ENCODE measurements at places on chromosomes 1 and 21.
A peak's percentile ranks its signal among the peaks of the same experiment; 100 is the strongest.

DNA sequence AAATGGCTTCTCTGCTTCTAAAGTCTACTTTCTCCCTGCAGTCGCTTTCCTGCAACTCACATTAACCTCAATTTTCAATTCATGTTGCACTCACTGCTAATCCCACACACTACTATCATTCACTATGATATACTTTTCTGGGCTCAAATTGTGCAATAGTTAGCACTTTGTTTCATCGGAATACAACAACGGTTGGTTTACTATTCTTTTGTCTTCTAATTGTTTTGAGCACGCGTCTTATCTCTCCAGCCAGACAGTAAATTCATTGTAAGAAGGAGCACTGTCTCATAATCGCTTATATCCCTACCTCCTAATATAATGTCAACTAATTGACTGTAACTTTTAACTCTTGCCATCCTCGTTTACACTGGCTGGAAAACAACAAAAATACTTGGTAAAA lies 3.9 kb upstream of the PALMD start:
- no peak for DNase-seq
- H3K4me3 ChIP-seq: no peak overlapping the region
- H3K27me3 ChIP-seq: peaks cover 6% of the 10 kb centered on the region
- H3K36me3 ChIP-seq: no peaks in the 10 kb centered on the region

DNA sequence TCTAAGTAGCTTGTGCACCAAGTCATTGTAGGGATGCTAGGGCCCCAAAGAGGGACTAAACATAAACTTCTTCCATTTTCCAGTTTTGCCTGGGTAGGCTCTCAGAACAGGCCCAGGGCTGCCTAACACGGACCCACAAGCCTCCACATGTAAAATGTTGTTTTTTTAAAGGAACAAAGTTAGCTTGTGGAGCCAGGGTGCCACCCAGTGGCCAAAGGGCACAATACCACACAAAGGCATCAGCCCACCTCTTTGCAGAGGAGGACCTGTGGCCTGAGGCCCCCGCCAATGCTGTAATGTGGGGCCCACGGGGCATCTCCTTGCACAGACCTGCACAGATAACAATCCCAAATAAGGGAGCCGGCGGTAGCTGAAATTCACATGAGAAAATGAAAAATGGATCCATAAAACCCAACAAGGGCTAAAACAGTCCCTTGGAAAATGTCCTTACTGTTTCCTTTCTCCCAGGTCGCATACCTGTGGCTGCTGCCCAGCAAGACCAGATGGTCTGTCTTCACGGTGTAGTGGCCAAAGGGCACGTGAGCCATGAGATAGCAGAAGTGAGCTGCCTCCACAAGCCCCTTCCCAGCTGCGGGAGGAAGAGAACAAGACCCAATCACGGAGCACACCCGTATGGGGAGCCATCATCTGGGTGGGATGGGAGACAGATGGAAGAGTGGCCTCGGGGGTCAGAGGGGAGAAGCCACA lies 23.8 kb downstream of the SEC16B start:
- no peak for DNase-seq
- peaks cover 12% of the 10 kb centered on the region for H3K27me3 ChIP-seq
- no peaks in the 10 kb centered on the region for H3K36me3 ChIP-seq
- H3K27ac ChIP-seq: no peak overlapping the region
- no peaks in the 10 kb centered on the region for H3K4me1 ChIP-seq

- no peak overlapping the region for H3K27ac ChIP-seq
- H3K4me3 ChIP-seq: no peak overlapping the region
- no peak for DNase-seq
- H3K27me3 ChIP-seq: peaks cover 10% of the 10 kb centered on the region
- H3K36me3 ChIP-seq: no peaks in the 10 kb centered on the region
These were observed 298 bp downstream of the SSBP3 start for GRCh38 chr1:54405898-54406293.

DNA sequence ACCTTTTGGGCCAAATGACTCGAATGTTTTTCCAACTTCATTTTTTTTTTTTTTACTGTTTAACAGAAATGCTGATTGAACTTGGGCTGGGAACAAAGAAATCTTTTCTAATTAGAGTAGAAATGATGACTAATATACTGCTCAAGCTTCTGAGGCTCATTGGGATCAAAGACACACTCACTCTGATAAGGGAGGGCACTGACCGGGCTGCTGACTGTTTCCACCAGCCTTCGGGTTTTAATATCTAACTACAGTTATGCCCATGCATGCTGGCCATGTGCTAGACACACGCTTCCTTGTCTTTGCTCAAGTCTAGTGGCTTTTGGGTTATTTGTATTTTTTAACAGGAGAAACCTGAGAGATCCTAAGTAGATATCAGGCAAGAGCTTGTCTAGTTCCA lies 16.8 kb downstream of the ZBTB18 start:
- H3K27ac ChIP-seq: no peak overlapping the region
- DNase-seq: no peak
- H3K36me3 ChIP-seq: no peaks in the 10 kb centered on the region
- H3K27me3 ChIP-seq: no peaks in the 10 kb centered on the region
- peaks cover 17% of the 10 kb centered on the region for H3K4me1 ChIP-seq

DNA sequence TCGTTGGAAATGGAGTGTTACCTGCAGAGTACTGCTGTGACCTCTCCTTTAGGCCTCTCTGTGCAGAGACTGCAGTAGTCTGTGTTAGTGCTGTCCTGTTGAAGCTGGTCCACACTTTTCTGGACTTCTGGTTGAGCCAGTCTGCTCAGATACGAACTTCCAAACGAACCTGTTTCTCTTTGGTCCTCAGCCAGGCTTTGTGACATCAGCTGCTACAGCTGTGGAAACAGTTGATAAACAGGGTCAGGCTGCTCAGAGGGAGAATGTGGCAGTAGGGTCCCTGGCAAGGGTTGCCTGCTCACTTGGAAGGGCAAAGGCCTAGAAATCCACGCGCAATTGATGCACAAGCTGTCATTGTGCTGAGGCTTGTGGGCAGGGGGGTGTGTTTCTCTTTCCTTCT lies 98.8 kb downstream of the NOS1AP start:
- DNase-seq: no peak
- no peaks in the 10 kb centered on the region for H3K36me3 ChIP-seq
- H3K27me3 ChIP-seq: peaks cover 31% of the 10 kb centered on the region
- no peaks in the 10 kb centered on the region for H3K4me1 ChIP-seq

DNA sequence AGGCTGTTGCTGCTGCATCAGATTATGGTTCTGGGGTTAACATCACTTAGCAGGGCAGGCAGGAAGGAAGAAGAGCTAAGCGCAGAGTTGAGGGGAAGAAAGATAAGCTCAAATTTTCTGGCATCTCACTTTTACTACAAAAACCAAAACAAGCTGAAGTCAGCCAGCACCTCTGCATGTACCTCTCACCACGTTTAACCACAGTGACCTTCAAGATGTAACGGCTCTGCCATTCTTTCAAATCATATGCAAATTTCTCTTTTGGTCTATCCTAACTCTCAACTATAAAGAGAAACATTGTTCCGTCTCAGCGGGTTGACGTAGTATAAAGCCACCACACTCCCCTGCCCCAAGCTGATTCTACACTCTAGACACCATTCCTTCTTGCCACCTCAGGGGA lies 154.4 kb downstream of the OMA1 start:
- peaks cover 9% of the 10 kb centered on the region for H3K36me3 ChIP-seq
- peak; percentile 57 for DNase-seq
- no peaks in the 10 kb centered on the region for H3K27me3 ChIP-seq
- no peak overlapping the region for H3K4me3 ChIP-seq
- H3K27ac ChIP-seq: no peak overlapping the region

All from naive B cell (primary cell).